ENCODE measurements at places on chromosomes 12 and 14.

- DNase-seq = no peak
Measured at GRCh38 chr14:68687746-68688145, 105.1 kb downstream of the ZFP36L1 start.

- no peak for DNase-seq
Measured at GRCh38 chr12:14240873-14241220, 124.6 kb upstream of the ATF7IP start.

- no peak for DNase-seq
Measured at GRCh38 chr14:94342334-94342934, 19.3 kb upstream of the SERPINA6 start.

- DNase-seq = no peak
Measured at GRCh38 chr14:56115976-56116893, 2.0 kb upstream of the PELI2 start.

- DNase-seq = no peak
Measured at GRCh38 chr12:130137040-130138018, 24.9 kb upstream of the FZD10 start.

DNA sequence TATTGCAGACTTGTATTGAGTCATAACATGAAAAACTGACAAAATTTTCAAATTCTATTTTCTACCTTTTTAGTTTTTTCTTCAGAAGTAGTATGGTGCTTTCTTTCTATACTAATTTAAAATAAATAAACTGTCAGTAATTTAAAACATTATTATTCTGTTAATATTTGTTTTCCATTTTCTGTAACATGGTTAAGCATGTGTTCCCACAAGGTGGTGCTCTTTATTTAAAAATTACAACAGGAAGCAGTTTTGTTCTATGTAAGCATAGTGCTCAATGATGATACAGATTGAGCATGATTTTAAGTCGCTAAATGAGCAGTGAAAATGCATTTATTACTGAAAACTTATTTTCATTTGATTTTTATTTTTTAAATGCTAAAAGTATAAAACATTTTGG is 114.6 kb downstream of the PPFIA2 start:
- no peak for DNase-seq

- DNase-seq = no peak
Measured at GRCh38 chr12:12774791-12775190, 10.7 kb upstream of the APOLD1 start.

DNA sequence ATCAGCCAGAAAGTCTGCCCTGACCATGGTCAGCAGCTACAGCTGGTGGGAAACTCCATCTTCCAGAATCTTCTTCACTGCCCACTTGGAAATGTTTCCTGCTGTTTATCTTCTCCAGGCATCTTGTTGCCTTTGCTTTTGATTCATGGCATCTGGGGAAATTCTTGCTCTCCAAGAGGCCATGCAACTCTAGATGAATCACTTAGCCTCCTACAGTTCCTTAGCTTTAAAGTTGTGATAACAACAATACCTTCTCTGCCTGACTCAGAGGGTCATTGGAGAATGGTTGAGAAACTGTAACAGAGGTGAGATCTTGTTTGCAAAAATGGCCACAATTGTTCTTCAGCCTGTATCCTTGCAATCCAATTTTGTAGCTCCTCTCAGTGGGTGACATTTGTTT is 121.0 kb upstream of the VRK1 start:
- no peak for DNase-seq
